Peyer's patch (tissue), 4 donors: ENCODE measurements at places on chromosomes 2 and 18. TPM values are rescaled to one million over a fixed set of nuclear protein-coding genes. Genes with fewer than 3 reads are reported as not detected.

Gene ALK
- total RNA-seq, result 1.3 TPM

Gene IL1F10
- total RNA-seq, result not detected

Gene PRKAG3
- total RNA-seq, result not detected

Gene DLX2
- not detected for total RNA-seq

Gene COL4A4
- total RNA-seq, result 0.67 TPM

GRCh38 chr18:23108496-23108895 lies 26.8 kb upstream of the CABLES1 start:
- DNase-seq, result no peak

GRCh38 chr2:217887841-217888701 lies 114.7 kb downstream of the TNS1 start:
- no peak for DNase-seq

- DNase-seq, result no peak
These were observed 81.4 kb downstream of the BCL11A start for GRCh38 chr2:60472041-60472440.

- no peak for DNase-seq
These were observed 466.3 kb upstream of the RAB12 start for GRCh38 chr18:8142932-8143331.

DNA sequence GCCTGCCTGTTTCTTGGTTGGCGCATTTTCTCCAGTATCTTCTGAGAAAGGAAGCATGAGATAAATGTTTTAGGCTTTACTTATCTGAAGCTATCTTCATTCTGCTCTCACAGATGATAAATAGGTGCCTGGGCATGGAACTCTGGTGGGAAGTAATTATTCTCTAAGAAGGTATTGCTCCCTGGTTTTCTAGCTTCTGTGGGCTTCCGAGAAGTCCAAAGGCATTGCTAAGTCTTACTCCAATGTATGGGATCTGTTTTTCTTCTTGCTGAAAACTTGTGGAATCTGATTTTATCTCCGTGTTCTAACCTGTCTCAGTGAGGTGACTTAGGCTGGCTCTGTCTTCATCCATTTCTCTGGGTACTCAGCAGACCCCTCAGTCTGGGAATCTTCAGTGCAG lies 224.4 kb upstream of the HS6ST1 start:
- DNase-seq, result no peak

- DNase-seq, result no peak
These were observed 60.6 kb downstream of the ZCCHC2 start for GRCh38 chr18:62583376-62583775.

DNA sequence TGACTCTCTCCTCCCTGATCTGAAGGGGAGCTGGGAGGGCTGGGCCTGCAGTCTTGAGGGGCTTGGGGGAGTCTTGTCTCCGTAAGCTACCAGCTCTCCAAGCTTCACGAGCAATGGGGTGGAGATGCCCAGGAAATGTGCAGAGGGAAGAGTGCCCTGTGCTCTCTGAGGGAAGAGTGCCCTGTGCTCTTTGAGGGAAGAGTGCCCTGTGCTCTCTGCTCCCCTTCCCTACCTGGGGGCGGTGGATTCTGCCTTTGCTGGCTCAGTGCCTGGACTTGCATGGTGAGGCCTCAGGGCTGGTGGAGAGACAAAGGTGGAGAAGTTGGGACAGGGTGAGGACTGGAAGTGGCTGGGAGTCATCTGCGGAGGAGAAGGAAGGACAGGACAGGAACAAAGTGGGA lies 72.7 kb downstream of the TWIST2 start:
- peak; percentile 25 for DNase-seq

DNA sequence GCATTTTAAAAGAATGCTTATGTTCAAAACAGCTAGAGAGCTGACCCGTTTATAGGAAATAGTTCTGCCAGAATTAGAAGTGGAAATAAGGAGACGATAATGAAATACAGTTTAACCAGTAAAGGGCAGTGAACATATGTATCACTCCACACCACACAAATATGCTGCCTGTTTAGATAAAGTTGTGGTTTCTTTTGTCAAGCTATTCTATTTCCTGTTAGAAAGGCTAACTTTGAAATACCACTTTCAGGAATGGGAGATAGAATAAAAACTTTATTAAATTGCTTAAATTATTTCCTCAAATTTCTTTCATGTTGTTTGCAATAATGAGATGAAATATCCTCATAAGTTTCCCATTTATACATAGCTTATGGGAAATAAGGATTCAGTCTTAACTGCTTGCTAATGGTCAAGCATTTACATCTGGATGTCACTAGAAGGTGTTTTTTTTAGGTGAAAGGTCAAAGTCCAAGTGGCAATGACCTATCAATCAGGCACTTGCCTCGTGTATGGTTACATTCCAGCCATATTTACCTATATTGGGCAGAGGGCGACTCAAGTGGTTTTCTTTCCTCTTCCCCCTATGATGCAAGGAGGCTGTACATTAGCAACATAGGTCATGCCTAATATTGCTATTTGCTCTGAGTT lies 148.9 kb downstream of the ZEB2 start:
- no peak for DNase-seq

GRCh38 chr2:43609290-43609918 lies 13.6 kb upstream of the THADA start:
- DNase-seq, result no peak

DNA sequence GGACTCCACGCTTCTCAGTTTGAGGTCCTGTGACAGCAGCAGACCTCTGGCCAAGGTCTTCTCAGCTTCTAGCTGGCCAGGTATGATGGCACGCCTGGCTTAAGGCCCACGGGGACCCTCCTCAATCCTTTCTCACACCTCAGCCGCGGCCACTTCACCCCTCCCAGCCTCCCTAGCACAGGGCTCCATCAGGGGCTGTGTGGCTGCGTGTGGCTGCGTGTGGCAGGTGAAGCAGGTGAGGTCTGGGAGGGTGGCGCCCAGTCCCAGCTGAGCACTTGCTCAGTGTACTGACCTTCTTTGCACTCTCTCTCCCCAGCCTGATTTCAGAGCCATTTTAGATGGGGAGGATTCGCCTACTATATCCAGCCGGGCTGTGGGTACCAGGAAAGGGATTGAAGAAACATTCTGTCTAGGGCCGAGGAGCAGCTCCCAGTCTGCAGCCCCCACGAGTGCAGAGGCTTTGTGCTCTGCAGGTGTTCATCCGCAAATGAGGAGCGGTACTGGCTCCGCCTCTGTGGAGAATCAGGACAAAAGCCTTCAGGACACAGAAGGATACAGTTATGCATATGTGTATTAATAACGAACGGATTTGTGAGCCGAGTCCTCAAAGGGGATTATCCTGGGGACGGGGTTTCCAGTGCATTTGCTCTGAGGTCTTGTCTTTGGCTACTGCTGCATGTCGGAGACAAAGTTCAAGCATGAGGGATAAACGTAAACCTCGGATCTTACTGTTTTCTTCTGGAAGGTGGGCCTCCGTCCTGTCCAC lies 236.9 kb upstream of the RAB6C start:
- DNase-seq, result no peak

DNA sequence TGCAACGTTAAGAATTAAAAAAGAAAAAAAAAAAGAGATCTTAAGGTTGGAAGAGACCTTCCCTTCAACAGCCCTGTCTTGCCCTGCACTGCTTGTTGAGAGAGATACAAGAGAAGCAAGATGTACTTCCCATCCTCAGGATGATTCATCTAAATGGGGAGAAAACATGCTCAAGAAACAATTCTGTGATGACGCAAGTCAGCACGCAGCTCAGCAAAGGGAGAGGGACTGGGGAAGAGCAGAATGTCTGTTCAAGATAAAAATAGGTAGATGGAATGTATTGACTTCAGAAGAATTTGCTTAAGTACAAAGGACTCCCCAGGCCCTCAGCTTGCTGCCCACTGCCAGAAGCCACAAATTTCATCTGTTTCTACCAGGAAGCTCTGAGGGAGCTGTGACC lies 198.2 kb upstream of the SPRED2 start:
- no peak for DNase-seq

DNA sequence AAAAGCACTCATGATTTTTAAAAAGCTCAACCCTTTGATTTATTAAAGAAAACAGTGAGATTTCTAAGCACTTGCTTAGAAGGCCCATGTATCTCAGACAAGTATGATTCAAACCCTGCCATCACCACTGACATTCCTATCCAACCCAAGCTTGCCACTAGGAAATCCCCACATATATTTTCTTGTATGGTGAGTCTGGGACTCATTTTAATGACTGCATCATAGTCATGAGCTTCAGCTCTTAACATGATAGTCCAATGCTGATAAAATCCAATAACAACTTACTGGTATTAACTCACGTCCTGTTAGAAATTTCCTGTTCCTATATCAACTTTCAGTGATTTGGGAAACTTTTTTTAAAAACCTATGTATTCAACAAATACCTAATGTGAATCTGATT lies 39.4 kb upstream of the NCKAP5 start:
- no peak for DNase-seq

DNA sequence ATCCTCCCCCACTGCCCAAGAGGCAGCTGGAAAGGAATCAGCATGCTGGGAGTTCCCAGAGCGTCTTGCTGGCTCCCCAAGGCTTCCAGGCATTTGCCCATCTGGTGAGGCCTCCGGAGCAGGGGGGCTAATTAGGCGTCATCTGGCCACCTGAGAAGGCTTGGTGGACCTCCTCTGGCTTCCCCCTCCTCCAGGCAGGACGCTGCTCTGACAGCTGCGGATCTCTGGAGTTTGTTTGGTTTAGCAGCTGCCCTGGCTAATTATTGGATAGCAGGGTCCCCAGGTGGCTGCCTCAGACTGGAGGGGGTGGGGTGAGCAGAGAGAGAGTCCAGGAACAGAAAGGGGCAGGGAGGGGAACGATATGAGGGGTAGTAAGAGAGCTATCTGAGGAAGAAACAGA lies 425.2 kb upstream of the MEX3C start:
- no peak for DNase-seq
